CD4-positive, alpha-beta memory T cell (primary cell): ENCODE measurements at places on chromosomes 4 and X.
A peak's percentile ranks its signal among the peaks of the same experiment; 100 is the strongest.

GRCh38 chr4:16062601-16063000 is 21.2 kb downstream of the PROM1 start:
- DNase-seq: no peak

DNA sequence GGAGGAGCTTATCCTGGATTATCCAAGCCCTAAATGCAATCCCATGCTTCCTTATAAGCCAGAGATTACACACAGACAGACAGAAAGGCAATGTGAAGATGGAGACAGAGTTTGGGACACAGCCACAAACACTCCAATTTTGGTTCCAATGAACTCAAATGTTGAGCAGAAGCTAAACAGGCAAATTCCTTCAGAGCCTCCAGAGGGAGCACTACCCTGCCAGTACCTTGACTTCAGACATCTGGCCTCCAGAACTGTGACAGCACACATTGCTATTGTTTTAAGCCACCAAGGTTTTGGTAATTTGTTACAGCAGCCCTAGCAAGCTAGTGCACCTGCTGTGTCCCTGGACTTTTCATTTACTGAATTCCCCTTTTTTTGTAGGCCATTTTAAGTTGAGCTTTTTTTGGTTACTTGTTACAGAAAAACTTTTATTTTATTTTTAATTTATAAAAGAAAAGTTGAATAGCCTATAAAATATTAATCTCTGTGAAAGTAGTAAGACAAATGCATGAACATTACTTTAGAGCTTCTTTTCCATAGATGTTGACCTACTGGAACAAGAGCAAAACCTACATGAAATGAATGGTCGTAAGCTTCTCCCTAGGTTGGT is 33.4 kb upstream of the SRD5A3 start:
- DNase-seq: peak; percentile 31

GRCh38 chr4:39455486-39455885 is 3.2 kb downstream of the RPL9 start:
- DNase-seq: no peak

DNA sequence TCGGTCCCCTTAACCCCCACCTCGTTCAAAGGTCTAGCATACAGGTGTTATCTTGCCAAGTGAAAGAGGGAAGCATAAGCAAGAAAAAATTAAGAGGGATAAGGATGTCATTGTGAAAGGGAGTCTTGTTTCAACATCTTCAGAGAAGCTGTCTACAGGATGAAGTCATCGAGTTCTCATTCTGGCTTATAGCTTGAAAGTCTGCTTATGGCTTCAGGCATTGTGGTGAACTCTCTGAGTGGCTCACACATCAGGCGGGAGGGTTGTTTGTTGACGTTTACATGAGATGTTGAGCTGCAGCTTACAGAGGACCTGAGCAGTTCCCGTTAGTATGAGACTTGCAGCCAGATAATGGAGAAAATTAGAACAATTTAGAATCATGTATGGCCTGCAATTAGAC is 16.6 kb downstream of the MAGEA9B start:
- DNase-seq: no peak

DNA sequence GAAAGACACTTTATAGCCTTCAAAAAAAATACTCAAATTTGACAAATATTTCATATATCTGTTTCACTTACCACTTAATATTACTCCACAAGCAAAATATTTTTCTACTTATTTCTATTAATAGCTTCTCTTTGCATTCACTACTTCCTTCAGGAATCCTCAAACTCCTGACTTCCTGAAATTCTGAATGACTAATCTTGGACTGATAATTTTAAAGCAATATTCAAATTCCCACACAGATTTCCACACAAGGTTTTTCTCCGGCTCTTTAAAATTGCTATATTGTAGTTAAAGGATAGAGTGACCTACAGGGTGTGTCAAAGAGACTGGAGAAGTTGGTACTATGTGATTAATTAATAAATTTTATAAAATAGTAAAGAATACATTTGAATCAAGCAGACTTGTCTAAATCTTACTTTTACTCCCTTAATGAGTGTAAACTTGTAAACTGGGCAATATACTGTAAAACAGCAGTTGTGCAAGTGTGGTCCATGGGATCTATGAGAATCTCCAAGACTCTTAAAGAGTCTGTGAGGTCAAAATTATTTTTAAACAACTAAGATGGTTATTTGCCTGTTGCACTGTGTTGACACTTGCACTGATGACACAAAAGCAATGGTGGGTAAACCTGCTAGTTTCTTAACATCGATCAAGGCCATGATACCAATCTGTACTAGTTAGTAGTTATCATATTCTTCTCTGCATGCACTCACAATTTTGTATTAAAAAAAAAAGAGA is 44.5 kb downstream of the ANKRD17 start:
- no peak for DNase-seq

GRCh38 chr4:114907568-114907967 is 205.9 kb downstream of the NDST4 start:
- DNase-seq: no peak

- no peak for DNase-seq
These were observed 196.4 kb downstream of the QDPR start for GRCh38 chr4:17315459-17315858.

DNA sequence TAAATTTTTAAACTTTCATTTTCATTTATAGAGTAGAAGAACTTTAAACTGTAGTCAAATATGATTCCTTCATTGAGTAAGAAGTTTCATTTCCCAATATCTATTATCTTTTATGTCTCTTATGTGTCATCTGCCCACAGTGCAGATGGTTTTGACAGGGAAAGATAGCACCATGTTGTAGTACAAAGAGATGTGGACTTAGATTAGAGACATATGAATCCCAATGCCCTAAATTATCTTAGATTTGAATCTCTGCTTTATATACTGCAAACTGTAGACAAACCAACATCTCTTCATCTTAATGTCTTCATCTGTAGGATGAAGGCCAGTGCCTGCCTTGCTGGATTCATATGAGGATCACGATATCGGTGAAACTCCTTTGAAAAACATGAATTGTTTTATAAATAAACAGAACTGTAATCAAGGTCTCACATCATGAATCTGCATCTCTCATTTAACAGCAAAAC is 217.5 kb downstream of the BANK1 start:
- DNase-seq: no peak
